ENCODE measurements at places on chromosomes 7 and 10.

- no peak for DNase-seq
Measured at GRCh38 chr7:70178787-70179186, 580.5 kb downstream of the AUTS2 start.

DNA sequence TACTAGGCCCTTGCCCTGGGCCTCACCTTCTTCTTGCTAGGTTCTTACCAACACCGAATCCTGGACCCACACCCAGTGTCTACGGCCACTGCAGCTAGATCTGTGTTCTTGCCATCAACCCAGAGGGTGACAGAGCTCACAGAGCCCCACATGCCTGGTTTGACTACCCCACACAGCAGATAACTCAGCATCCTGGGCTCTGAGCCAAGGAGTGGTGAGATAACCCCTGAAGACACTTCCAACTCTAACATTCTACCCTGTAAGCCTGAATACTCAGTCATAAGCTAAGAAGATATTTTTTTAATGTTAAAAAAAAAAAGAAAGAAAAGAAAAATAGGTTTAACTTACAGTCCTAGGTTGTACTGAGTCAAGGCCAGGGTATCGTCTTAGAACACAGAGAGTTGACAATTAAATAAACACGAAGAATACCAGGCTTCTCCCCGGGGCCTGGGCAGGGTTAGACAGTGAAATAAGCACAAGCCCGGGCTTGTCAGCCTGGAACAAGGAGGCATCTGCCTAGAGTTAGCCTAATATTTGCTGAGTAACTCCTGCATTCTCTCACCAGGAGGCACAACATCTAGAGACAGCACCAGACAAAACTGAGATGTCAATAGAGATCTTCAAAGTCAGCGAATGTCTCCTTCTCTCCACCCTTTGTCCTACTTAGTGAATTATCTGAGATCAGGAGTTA, 556.5 kb upstream of the LRRN3 start:
- no peak for DNase-seq

DNA sequence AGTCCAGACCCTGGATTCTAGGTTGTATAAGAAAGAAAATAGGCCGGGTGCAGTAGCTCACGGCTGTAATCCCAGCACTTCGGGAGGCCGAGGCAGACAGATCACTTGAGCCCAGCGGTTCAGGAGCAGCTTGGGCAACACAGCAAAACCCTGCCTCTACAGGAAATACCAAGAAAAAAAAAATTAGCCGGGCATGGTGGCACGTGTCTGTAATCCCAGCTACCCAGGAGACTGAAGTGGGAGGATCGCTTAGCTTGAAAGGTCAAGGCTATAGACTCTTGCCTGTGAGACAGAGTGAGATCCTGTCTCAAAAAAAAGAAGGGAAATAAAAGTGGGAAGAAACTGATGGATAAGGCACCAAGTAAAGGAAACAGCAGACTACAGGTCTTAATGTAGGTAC, 287.9 kb upstream of the KLF14 start:
- no peak for DNase-seq

- no peak for DNase-seq
Measured at GRCh38 chr10:44293306-44293778, 91.6 kb downstream of the CXCL12 start.

DNA sequence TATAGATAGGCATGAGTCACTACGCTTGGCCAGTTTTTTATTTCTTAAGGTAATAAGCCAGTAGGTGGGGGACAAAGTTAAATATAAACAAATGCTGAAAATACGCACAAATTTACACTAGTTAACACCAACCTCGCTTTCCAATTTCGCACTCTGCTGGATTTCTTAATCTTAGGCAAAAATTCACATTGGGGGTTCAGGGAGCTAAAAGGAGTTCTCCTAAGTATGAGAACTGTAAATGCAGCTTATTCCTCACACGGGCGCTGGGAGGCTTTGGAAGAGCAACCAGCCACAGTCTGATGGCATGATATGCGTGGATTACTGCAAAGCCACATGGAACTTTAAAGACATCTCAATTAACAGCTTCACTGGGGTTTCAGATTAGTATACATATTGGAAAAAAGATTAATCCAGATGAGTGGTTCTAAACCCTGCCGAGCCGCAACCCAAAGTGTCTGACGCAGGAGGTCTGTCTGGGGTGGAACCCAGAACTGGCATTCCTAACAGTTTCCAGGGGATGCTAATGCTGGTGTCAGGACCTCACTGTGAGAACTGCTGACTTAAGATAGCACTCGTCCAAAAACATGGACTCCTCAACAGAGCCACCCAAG, 16.2 kb downstream of the TNS3 start:
- no peak for DNase-seq

GRCh38 chr10:102837230-102837721, at the start of gene CYP17A1:
CYP17A1 (minus strand) TSS chr10:102837413; CDS start chr10:102837361, 52 bp downstream.
- no peak for DNase-seq

GRCh38 chr7:155816996-155817395, 4.7 kb upstream of the SHH start:
- no peak for DNase-seq

DNA sequence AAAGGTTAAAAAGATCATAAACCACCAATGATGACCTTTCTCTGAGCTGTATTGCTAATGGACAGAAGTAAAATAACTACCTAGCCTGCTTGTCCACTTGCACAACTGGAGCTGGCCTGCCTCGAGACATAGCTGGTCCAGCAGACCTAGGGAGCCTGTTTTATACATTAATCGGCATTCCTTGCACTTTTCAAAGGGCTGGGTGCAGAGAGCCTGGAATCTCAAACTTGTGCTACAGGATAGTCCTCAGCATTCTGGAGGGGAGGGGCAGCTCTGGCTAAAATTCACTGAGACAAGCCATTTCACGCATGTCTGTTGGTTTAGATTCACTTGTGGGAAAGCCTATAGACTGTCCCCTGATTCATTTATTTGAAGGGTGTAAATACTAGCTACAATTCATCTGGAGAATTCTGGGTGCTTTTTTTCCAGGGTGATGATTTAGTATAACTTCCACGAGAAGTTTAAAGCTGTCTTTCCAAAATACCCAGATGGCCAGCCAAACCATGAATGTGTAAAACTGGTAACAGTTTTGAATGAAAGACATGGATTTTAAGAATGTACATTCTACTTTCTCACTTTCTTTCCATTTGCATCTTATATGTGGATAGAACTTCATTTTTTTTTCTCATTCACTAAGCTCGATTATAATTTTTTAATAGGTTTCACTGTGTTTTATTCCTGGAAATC, 389.4 kb downstream of the KCNMA1 start:
- DNase-seq: no peak

DNA sequence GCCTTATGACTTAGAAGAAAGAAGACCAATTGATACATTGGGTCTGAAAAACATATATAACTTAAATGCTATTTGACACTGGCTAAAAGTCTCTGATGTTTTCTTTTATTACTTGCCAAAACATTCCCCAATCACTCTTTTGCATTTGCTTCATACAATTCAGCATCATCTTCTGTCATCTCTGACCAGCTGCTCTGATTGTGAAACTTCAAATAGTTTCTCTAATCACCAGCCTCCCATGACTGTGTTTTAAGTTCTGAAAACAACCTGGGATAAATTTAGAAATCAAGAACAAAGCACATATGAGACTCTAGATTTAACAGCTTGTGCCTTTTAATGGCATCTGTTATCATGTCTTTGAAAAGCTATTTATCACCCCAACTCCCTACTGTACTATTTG, 208.4 kb upstream of the KCND2 start:
- DNase-seq: no peak

DNA sequence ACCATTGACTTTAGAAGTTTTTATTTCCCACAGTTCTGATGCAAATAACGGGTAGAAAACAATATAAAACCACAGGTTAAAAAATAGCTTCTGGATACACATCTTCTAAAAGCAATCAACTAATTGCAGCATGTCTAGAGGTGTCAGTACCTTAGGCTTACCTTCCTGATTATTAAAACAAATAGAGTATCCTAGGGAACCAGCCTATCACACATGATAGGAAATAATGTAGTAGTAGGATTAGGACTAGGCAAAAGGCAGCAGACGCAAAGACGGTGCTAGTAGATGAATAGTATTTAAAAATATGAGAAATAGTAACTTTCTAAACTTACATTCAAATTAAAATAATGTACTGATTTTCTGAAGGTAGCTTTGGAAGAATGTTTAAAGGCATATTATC, 41.7 kb upstream of the PHYHIPL start:
- DNase-seq: no peak

GRCh38 chr10:58773341-58773740, 260.7 kb downstream of the BICC1 start:
- DNase-seq: no peak

DNA sequence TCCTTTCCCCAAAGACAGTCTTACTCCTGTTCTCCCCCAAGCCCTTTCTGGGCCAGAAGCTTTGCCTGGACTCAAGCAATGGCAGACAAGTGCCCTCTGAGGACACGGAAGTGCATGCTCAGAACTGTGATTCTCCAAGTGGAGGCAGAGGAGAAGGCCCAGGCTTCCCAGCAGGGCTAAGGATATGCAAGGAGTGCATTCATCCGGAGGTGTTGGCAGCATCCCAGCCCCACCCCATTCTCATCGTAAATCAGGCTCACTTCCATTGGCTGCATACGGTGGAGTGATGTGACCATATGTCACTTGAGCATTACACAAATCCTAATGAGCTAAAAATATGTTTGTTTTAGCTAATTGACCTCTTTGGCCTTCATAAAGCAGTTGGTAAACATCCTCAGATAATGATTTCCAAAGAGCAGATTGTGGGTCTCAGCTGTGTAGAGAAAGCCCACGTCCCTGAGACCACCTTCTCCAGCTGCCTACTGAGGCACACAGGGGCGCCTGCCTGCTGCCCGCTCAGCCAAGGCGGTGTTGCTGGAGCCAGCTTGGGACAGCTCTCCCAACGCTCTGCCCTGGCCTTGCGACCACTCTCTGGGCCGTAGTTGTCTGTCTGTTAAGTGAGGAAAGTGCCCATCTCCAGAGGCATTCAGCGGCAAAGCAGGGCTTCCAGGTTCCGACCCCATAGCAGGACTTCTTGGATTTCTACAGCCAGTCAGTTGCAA, 1.4 kb upstream of the RBP3 start:
- DNase-seq: no peak

DNA sequence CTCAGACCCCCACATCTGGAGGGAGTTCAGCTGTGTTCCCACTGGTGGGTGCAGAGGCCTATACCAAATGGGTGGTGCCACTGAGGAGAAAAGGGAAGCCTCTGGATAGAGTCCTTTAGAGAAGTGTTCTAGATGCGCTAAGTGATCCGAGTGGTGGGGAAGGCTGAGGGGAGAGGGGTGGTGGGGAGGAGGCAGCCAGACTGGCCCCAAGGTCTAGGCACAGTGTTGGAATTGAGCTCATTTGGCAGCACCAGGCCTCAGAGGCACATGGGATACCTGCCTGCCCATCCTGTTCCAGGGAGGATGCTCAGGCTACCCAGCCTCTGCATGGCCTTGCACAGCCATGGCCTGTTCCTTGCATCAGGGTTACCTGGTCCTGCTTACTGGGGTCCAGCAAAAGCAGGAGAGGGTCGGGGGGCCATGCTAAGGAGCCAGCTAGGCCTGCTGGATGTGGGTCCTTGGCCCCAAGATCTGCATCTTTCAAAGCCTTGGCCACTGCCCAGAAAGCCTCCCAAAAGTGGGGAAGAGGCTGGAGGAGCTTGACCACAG, 99.6 kb downstream of the NEURL1 start:
- DNase-seq: no peak

DNA sequence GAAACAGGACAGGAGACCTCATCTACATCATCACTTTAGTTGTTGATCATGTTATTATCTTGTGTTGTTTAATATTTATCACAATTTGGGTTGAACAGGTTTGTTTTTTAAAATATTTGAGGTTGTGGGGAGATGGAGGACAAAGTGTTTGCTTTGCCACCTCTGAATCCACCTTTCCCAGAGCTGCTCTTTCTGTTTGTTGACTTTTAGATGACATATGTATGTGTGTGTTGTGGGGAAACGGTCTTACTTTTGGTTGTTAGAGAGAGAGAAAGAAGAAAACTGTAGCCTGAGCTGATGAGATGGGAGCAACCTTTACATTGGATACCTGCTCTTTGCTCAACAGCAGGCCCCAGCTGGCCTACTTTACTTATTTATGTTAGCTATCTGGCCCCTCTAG, 19.0 kb upstream of the SLC16A12 start:
- no peak for DNase-seq
